ENCODE measurements at places on chromosomes 16 and 17. TPM values are rescaled to one million over a fixed set of nuclear protein-coding genes. Genes with fewer than 3 reads are reported as not detected.

DNA sequence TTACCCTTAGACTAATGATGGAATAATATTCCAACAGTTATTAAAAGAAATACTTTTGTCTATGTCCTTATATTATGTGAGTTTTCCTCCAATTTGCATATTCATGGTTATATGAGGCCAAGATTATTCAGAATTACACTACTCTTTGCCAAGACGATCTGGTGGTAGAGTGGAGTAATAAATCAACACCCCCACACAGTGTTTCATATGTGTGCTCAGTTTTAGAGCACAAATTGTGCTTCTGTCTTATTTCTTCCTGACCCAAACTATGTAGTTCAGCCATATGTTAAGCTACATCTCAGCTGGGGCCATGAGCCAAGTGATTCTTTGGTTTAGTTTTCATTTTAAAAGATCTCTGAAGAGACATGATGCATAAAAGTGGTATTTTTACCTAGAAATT is 26.9 kb upstream of the PPM1E start:
- DNase-seq, result no peak

Gene TVP23B
- 27.3 TPM for total RNA-seq

DNA sequence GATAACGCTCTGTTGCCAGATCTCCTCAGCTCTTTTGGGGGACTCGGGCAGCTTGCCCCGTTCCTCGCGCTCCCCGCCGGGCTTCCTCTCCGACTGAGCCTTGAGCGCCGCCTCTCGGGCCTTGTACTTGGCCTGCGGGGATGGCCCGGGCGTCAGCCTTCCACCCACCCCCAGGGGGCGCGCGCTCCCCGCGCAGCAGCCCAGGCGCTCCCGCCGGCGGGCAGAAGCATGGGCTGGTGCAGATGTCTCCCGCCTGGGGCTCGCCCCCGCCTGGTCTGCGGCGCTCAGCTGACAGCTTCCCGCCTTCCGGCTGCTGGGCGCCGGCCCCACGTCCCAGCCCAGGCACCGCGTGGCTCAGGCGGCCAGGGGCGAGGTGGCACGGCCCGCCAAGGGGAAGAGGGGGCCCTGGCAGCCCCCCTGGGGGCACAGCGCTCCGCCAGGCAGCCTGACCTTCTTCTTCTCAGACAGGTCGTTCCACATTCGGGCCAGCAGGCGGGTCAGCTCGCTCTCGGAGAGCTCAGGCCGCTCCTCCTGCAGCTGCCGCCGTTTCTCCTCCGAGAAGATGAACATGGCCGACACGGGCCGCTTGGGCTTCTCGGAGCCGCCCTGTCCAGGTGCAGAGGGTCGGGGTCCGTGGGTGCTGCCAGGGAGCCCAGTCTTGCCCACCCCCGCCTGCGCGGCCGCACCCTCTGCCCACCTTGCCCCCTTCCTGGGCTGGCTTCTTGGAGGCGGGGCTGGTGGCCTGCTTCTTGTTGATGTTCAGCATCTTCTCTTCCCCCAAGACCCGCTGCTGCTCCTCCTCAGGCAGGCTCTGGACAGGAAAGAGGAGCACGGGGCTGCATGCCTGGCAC is 8.9 kb downstream of the UBTF start:
- peak; percentile 97 for DNase-seq

Gene CTRB2
- total RNA-seq, result not detected

GRCh38 chr16:17729820-17730219 is 259.1 kb upstream of the XYLT1 start:
- DNase-seq, result no peak

Gene ANKFN1
- total RNA-seq, result not detected

GRCh38 chr17:78844301-78845005 is 3.8 kb upstream of the USP36 start:
- no peak for DNase-seq

Gene ZNF646
- 20.2 TPM for total RNA-seq

- DNase-seq, result no peak
These were observed 42.3 kb downstream of the MAPT start for GRCh38 chr17:45936610-45937009.

DNA sequence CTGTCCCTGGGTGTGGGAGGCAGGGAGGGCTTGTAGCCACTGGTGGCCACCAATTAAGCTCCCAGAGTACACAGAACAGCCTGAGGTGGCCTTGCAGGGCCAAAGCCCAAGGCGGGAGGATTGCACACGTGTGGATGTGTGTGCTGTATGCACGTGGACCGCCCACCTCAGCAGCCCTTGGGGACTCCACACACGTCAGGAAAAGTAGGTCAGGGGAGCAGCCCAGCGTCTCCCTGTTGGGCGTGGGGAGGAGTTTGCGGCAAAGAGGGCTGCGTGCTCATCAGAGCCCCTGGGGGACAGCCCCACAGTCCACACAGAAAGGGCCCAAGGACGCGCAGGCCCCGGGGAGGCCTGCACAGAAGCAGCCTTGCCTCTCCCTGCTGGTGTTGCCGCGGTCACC is 19.6 kb downstream of the SBK1 start:
- no peak for DNase-seq
